Fibroblast of skin of scalp (primary cell): ENCODE measurements at places on chromosomes 12 and 14.
A peak's percentile ranks its signal among the peaks of the same experiment; 100 is the strongest.

- no peak for DNase-seq
Observed at GRCh38 chr12:49086116-49086515, 8.5 kb downstream of the DHH start.

DNA sequence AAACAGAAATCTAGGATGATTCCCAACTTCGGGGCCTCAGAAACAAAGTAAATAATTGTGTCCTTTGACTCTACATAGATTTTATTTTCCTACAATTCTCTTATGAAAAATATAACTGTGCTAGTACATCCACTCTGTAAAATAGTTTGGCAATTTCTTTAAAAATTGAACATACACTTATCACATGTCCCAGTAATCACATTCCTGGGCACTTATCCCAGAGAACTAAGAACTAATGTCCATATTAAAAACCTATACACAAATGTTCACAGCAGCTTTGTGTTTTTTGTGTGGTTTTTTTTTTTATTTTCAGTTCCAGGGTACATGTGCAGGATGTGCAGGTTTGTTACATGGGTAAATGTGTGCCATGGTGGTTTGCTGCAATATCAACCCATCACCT, 99.0 kb downstream of the KCNH5 start:
- DNase-seq = no peak

DNA sequence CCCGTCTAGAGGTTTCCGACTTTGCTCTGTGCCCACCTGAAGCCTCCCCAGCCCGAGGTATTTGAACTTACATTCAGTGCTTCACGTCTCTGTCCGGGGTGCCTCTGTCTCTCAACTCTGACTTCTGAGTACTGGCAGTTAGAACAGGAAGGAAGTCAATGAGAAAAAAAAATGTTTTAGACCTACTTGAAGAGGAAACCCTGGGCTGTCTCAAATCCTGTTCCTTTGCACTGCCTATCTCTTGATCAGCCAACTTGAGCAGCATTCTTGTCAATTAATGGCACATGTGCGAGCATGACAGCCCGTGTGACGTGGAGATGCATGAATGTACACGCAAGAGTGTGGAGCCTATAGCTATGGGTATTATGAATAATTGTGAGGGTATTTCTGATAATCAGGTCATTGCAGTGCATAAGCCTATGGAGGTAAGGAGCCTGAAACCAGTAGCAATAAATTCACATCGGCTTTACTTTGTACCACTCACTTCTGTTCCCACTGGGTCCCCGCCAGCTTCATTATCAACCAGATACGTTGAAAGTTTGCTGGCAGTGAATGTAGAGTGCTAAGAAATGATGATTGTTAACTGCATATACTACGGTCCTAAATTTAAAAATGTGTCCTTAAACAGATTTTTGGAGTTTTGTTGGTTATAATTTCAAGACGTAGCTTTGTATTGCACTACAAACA, at the start of gene ARHGDIB:
TSS of gene ARHGDIB (minus strand) at position 136 of the 687 bp plus-strand sequence. CDS start 10,889 bp downstream, outside the sequence.
- peak; percentile 24 for DNase-seq

DNA sequence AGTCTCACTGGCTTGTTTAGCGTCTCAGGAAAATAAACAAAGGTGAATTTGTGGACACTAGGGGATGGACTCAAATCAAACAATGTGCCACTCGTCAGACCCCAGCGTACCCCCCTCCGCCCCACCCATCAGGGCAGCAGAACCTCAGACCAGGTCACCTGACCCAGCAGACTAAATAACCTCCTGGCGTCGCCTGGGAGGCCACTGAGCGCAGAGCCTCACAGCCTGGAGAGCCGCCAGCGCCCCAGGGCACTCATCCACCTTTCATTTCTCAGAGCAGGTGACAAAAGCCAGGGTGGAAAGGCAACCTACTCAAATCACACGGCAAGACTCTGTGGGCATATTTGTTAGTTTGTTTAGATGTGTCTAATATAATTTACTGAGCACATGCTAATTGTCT, 100.9 kb downstream of the DICER1 start:
- DNase-seq = no peak

DNA sequence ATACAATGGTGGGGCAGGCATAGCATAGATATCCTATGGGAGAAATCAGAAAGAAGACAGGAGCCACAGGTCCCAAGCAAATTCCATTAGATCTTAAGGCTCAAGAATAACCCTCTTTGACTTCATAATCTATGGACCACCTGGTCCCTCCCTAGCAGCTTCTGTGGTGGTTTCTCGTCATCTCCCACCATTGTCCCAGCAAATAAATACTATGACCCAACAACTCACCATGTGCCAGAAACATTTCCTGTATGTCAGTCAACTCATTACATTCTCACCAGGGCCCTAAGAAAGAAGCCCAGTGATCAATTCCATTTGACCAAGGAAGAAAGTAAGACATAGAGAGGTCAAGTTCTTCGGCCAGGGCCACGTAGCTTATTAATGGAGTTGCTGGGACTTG, 646.2 kb downstream of the VRK1 start:
- DNase-seq = no peak

- DNase-seq = peak; percentile 27
Observed at GRCh38 chr12:51868821-51869495, 18.9 kb upstream of the ANKRD33 start.

DNA sequence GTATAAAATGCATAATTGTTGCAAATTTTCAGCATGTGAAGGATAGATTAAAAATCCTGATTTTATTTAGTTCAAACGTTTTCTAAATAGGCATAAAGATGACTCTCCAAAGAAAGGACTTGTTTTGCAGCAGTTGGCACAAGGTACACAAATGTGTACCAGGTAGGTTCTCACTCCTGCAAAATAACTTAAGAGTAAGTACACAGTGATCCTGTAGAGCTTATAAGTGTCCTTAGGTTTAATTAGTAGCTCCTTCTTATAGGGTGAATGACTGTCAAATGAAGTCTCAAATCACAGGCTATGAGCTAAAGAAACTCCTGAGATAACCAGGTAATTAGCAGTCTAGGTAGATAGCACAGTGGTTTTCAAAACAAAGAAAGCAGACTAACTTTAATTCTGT, 330.6 kb upstream of the MDGA2 start:
- no peak for DNase-seq

GRCh38 chr14:91229743-91230200, 14.7 kb downstream of the GPR68 start:
- DNase-seq = peak; percentile 40

- DNase-seq = no peak
Observed at GRCh38 chr12:116188581-116188980, 88.9 kb downstream of the MED13L start.

DNA sequence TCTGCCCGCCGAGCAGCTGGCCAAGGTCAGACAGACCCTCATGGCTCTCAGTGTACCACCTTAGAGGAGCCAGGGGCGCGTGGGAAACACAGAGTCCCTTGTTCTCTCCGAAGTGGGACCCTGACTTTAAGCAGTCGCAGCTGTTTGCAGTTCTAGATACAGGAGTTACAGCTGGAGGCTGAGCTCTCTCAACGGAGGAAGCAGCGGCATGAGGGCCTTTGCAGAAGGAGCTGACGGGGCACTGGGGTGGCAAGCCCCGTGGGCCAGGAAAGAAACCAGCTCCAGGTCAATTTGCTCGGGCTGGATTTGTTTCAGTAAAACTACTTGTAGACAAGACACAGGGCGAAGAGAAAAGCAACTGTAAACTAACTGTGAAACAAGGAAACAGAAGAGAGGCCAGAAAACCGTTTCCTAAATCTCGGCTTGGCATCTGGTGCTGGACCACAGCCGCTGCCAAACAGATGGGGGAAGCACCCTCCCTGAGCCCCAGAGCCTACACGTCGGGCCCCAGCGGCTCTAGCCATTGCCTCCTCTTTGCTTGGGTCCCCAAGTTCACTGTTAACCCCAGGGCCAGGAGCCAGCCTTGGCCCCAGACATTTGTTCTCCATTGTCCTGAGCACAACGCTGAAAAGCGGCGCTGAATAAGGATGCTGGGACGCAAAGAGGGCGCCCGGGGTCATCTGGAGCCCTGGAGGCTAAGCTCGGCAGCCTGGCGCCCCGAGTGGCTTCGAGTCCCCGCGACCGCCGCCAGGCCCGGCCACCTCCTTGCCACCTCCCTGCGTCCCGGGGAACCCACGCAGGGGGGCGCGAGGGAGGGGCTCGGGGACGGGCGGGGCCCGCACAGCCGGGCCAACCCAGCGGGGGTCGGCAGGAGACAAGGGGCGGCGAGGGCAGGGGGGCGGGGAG, 914 bp upstream of the PACS2 start:
- no peak for DNase-seq

DNA sequence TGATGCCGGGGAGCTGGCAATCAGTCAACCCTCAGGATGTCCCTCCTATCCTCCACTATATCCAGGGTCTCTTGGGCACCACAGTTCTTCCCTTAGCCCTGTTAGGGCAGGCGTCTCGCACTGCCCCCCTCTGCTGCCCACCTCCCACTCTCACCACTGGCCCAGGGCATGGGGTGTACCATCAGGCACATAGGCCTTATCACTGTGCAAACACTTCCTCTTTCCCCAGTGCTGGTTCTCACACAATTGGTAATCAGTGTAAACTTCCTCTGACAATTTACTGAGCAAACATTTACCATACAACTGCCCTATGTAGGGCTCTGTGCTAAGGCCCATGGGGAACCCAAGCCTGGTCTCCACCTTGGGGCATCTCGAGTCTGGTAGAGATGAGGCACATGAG, 20.1 kb upstream of the TMED10 start:
- DNase-seq = no peak

DNA sequence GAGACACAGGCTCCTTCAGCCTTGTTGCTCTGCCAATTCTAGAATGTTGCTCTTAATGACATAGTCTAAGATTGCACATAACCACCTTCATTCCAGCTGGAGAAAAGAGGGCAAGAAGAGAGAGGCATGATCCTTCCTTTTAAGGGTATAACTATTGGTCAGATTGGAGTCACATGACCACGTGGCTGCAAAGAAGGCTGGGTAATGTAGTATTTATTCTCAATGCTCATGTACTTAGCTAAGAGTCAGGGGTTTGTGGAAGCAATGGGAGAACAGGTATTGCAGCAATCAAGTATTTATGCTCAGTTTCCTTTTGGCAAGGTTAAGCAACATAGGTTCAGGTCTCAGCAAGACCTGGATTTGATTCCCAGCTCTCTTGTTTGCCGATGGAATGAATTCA, 298.8 kb upstream of the TBX3 start:
- no peak for DNase-seq

DNA sequence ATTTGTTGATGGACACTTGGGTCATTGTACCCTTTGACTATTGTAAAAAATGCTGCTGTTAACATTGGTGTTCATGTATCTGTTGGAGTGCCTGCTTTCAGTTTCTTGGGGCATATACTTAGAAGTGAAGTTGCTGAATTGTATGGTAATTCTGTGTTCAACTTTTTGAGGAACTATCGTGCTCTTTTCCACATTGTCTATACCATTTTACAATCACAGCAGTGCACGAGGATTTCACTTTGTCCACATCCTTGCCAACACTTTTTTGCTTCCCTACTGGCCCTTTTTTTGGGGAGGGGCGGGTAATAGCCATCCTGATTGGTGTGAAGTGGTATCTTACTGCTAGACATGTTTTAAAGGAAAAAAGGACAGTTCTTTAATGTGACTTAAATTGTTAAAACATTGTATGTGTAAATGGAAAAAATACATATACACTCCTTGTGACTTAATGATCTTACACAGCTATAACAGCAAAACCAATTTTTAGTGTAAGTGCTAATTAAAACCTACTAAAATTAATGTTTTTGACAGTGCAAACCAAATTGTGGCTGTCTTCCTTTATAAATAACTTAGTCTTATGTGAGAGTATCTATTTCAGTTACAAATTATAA, 52.7 kb downstream of the WNK1 start:
- DNase-seq = no peak

DNA sequence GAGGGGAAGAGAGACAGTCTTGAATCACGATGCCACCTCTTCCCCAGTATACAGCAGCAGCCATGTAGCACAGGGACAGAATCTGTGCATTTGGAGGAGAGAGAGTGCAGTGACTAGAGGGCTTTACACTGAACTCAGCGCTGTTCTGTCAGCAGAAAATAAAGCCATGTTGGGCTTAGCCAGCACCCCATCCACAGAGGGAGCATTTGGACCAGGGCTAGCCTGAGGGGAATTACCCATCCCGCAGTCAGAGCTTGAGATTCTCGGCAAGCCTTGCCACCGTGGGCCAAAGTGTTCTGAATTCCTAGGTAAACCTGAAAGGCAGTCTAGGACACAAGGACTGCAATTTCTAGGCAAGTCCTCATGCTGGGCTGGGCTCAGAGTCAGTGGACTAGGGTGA, 120.4 kb upstream of the CNOT2 start:
- DNase-seq = no peak

DNA sequence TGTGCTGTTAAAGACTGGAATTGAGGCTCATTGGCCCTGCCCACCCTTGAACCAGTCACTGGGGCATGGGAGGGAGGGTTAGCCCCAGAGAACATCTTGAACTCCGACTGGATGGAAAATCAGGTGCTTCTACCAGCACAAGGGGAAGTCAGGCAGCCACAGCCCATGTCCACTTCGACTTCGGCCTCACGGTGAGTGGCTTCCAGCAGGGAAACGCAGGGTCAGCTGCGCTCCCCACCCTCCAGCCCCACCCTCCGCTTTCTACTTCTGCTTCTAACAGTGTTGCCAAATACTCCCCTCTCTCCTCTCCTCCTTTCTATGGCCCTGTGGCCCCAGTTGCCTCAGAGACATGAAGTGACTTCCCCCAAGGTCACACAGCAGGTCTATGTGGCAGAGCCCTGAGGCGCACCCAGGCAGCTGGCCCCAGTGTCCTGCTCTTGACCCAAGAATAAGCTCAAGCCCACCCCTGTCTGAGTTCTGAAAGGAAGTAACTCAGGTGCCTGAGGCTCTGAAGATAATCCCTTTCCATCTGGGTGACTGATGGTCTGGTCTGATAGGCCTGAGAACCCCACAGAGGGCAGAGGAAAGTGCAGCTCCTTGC, 11.9 kb upstream of the SH2B3 start:
- DNase-seq = no peak

GRCh38 chr14:87996291-87996592, 3.3 kb upstream of the GALC start:
- no peak for DNase-seq

DNA sequence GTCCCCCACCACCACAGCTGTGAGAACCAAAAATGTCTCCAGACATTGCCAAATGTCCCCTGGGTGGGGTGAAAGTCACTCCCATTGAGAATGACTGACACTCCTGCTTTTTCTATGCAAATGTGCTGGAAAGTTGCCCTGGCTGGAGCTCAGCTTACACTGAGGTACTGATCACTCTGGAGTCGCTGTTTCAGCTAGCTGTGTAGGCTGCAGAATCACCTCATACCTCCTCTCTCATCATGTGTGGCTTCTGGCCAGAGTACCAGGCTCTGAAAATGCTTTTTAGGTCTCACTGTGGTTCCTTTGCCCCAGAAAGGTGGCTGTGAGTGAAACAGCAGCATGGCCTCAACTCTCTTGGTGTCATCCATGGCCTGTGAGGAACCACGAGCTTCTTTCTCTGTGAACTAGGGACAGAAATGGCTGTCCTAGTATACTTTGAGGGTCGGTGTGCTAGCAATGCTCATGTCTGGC, 414.4 kb downstream of the DPF3 start:
- no peak for DNase-seq

GRCh38 chr12:67881565-67881964, 107.7 kb upstream of the IFNG-AS1 start:
- no peak for DNase-seq

DNA sequence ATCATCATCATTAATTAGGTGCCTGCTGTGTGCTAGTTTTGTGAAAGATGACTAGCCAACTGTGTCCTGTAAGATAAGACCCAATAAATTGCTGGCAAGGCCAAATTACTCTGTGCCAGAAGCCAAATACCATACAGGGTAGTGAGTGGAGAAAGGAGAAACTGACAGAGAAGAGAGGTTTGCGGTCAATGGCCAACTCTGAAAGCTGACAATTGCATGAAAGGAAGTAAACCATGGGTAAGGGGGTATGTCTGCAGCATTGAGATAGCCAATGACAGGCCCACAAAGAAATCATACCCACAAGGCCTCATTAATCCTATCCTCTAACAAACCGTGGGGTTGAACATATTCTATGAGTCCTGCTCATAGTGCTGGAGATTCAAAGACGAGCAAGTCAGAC, 236.6 kb upstream of the CCDC196 start:
- no peak for DNase-seq
